ENCODE measurements at places on chromosomes 7 and 10.

DNA sequence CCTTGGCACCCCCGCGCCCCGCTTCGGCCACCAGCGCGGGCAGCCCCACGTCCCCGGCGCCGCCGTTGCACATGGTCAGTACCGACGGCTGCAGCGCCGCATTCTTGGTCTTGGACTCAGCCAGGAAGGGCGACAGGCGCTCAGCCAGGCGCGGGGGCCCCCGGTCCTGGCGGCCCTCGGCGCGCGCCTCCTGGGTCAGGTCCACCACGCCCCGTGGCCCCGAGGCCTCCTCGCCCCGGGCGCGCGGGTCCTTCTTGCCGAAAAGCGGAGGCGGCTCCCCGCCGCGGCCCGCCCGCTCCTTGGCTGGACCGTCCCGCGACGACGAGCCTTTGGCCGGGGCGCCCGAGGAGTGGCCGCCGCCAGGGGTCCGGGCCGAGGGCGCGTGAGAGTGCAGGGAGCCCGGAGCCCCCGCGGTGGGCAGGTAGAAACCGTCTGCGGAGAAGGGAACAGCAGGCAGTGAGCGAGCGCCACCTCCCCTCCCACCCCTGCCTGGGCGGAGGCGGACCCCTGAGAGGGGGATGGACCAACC lies 34.7 kb downstream of the TNRC18 start:
- DNase-seq, result no peak

- DNase-seq, result no peak
These were observed 50.8 kb upstream of the ABLIM1 start for GRCh38 chr10:114708717-114709335.

GRCh38 chr7:138941545-138941944 lies 39.6 kb downstream of the KIAA1549 start:
- DNase-seq, result no peak

DNA sequence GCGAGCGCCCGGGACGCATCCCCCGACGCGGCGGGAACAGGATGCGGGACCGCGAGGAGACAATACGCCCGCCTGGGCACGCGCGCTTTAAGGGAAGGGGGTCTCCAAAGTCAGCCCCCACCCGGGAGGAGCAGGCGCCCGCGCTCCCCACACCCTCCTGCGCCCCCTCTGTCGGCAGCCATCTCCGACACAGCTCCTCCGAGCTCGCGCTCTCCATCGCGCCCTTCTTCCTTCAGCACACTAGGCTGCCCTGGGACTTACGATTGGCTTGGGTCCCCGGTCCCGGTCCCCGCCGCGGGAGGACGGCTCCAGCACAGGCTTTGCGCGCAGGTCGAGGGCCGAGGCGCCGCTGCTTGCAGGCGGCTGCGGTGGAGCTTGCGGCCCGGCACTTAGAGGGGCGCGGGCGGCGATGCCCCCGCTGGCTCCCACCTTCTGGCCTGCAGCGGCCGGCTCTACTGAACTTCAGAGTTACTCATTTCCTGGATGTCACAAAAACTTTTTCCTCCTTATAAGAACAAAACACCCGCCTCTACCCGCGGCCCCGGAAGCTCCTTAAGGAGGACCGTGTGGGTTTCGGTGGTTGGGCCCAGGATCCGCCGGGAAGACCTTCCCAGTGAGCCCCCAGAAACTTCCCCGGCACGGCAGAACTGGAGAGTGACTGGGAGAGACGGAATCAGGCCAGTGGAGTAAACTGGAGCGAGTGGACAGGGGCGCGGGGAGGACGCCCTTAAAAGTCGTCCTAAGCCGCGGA lies at the start of gene ITPRIP:
Gene ITPRIP, minus strand, starts transcription at position 481 of the 751 bp plus-strand sequence. CDS start 22,414 bp downstream, outside the sequence.
- peak; percentile 80 for DNase-seq

DNA sequence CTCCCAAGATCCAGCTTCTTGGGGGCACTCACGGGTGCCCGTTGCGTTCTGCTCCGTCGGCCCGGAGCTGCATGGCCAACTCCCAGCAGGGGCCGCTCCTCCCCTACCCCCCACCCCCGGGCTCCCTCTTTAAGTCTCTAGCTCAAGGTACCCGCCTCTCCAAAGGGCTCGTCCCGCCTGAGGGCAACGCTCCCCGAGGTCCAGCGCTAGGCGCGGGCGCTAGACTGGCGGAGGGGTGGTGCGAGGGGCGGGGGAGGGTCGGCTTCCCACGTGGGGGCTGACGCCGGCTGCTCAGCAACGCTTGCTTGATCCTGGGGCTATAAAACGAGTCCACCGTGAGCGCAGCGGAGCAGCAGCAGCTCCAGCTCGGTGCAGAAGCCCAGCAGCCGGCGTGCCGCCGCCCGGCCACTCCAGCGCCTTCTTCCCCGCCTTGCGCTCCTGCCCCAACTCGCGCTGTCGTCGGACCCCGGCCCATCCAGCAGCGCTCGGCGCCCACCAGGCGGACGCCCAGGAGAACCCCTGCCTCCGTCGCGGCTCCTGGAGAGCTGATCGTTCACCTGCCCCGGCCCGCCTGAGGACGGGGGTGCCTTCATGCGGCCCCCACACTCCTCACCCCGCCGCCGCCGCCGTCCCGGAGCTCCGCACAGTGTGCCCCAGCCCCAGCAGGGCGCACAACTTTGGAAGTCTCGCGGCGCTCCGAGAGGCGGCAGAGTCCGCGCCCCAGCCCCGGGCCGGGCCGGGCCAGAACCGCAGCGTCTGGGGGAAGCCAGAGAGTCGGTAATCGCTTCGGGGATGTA lies at the start of gene ADRA2A:
Gene ADRA2A, plus strand, starts transcription at position 348 of the 797 bp plus-strand sequence. CDS start 968 bp downstream, outside the sequence.
- no peak for DNase-seq

- DNase-seq, result no peak
These were observed 58.9 kb upstream of the C10orf90 start for GRCh38 chr10:126729314-126729870.

DNA sequence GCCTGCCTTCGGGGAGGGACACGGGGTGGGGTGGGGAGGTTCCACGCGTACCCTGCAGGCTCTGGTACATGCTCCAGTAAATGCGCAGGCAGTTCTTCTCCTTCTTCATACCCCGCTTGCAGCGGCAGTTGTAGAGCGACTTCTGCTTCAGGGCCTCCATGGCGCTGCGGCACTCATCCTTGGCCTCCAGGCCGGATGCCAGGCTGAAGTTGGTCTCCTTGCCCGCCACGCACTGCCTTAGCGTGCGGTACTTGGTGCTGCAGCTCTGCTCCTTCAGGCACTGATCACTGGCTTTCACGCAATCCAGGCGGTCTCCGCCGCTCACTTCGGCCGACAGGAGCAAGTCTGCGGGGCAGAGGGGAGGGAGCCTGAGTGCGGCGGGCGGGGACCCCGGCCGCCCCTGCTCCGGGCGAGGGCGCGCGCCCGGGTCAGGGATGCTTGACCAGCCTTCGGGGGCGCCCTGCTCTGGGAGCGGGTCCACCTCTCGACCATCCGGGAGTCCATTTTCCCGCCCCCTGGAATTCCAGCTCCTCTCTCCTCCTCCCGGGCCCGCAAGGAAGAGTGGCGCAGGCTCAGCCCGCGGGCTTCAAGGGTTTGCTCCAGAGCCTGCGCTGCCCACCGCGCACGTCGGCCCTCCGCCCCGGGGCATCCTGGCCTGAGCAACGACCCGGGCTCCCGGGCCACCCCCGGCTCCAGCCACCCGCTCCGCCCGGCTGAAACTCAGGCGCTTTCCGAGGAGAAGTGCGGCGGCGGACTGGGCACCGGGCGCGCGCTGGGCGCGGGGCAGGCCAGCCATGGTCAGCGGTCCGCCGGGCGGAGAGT lies 2.0 kb downstream of the GFRA1 start:
- no peak for DNase-seq

- DNase-seq, result peak; percentile 49
These were observed 163.8 kb downstream of the ELMO1 start for GRCh38 chr7:37284805-37285231.

DNA sequence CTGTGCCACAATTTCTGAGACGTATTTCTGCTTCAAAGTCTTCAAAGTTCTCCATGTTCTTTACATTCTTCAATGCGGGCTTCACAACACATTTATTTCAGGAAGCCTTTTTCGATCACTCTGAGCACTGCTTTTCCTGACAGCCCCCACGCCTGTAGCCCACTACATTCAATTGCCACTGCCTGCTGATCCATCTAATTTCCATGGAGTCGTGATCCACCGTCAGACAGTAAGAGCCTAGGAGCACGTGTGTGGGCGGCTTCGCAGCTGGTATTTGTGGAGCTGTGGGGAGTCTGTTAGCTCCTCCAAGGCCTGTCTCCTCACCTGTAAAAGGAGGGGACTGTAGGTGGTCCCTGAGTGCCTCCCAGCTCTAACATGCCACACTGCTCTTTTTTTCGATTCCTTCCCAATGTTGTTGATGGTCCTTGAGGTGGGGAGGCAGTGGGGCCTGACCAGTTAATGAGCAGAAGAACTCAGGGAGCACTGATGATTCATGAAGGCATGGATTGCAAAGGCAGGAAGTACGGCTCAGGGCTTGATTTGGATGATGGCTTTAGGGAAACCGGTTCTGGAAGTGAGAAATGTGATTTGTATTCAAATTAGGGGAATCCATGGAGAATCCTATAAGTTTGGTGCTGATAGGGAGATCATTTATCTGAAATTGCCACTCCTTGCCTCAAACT lies 401.1 kb upstream of the PODXL start:
- no peak for DNase-seq

- DNase-seq, result no peak
These were observed 7.4 kb downstream of the PRPS1L1 start for GRCh38 chr7:18020138-18020715.

DNA sequence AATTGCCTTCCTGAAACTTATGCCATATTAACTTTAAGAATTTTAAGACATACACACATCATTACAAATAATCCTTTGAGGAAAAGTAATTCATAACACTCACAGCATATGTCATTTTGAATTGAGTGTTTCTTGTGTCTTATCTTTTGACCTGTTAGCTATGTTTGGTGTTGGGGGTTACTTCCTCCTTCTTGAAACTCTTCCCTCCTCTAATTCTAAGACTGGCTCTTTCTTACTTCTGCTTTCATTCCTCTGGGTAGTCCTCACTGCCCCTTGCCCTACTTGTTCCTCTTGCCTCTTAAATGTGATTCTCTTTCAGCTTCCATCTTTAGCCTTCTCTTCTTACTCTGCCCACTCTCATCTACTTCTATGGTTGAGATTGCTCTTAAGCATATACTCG lies 28.3 kb upstream of the PIP4K2A start:
- no peak for DNase-seq

- DNase-seq, result no peak
These were observed 100.9 kb upstream of the DDC start for GRCh38 chr7:50666124-50666496.

DNA sequence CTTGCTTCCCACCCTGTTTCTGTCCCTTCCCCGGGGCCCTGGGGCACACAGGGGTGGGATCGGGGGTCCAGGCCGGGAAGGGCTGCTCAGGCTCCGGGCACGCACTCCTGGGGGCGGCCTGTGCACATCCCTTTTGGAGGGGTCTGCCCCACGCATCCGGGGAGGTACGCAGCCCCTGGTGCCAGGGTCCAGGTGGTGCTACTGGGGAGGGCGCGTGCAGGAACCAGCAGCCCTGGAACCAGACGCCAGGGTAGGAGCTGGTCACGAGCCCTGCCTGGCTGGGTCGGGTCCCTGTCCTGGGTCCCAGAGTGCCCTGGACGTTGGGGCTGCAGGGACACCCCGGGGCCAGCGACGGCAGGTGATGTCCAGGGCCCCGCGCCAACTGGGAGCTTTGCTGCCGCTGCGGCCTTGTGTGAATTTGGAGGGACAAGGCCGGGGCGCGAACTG lies 53.4 kb downstream of the GLRX3 start:
- DNase-seq, result no peak

- no peak for DNase-seq
These were observed 15.3 kb downstream of the CCDC7 start for GRCh38 chr10:32461203-32461602.

DNA sequence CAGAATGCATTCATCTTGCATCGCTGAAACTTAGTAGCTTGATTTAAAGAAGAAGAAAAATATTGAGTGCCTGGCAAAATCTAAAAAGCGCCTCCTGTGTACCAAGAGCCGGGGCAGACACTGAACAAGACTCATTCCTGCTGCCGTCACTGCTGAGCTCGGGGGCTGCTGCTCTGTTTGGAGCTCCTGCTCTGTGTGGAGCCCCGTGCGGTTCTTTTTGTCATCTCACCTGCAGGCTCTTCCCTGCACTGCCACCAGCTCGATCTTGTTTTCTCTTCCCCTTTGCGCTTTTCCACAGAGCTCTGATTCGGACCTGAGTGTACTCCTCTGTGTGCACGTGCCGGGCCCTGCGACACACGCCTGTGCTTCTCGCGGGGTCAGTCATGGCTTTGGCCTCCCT lies 462.1 kb upstream of the DPP6 start:
- DNase-seq, result no peak

- no peak for DNase-seq
These were observed 57.8 kb upstream of the ANKRD30A start for GRCh38 chr10:37067576-37067975.

- no peak for DNase-seq
These were observed 220.9 kb upstream of the HABP2 start for GRCh38 chr10:113331961-113332360.

GRCh38 chr10:111075577-111076185 lies 1.1 kb upstream of the ADRA2A start:
- DNase-seq, result no peak

DNA sequence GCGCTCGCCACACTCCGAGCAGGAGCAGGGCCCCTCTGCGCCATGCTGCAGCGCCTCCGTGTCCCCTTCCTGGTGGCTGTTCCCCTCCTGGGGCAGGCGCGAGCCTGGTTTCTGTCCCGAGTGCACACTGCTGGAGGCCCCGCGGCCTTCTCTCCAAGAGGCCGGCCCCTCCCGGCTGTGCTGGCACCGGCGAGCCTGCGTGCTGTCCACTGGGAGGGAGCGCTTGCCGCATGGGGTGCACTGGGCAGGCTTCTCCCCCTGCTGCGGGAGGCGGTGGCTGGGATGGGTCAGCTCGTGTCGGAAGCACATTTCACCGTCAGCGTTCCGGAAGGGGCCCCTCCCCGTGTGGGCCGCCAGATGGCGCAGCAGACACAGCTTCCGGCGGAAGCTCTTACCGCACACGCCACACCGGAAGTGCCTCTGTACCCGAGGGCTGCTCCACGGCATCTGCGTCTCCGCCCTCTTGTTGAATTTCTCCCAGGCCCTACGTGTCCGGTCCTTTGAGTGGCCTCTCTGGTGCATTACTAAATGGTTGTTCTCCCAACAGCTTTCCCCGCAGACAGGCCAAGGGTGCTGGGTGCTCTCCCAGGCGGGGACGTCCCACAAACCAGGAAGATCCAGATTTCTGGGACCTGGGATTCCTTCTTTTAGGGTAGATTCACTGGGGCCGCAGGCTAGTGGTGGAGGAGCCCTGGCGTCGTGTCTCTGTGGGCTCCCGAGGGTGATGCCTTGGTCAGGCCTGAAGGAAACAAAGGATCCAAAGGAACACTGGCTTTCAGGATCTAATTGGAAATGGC lies 18.7 kb downstream of the ZNF786 start:
- DNase-seq, result peak; percentile 66
